ENCODE measurements at places on chromosomes 1 and 21. TPM values are rescaled to one million over a fixed set of nuclear protein-coding genes. Genes with fewer than 3 reads are reported as not detected.

PDE4B gene
- 15.6 TPM for total RNA-seq

GNPAT gene
- total RNA-seq: 36.0 TPM

SYDE2 gene
- total RNA-seq: 10.0 TPM

BPNT1 gene
- 31.9 TPM for total RNA-seq

SYT6 gene
- not detected for total RNA-seq

DPT gene
- total RNA-seq: not detected

SPRR1A gene
- not detected for total RNA-seq

Data from IMR-90 (cell line).